ENCODE measurements at places on chromosomes 4 and X.

GRCh38 chr4:39446842-39447573, 11.7 kb downstream of the RPL9 start:
- peak; percentile 22 for DNase-seq

- no peak for DNase-seq
Measured at GRCh38 chrX:45540181-45540580, 339.5 kb upstream of the DIPK2B start.

GRCh38 chrX:15056044-15056443, 182.8 kb downstream of the MOSPD2 start:
- DNase-seq = no peak

GRCh38 chr4:94454405-94454804, 2.7 kb downstream of the PDLIM5 start:
- DNase-seq = no peak

- DNase-seq = no peak
Measured at GRCh38 chr4:134702374-134702773, 500.8 kb upstream of the PABPC4L start.

- no peak for DNase-seq
Measured at GRCh38 chrX:6226596-6227452, 1.8 kb downstream of the NLGN4X start.

- no peak for DNase-seq
Measured at GRCh38 chr4:73892966-73893365, 23.8 kb downstream of the CXCL1 start.

DNA sequence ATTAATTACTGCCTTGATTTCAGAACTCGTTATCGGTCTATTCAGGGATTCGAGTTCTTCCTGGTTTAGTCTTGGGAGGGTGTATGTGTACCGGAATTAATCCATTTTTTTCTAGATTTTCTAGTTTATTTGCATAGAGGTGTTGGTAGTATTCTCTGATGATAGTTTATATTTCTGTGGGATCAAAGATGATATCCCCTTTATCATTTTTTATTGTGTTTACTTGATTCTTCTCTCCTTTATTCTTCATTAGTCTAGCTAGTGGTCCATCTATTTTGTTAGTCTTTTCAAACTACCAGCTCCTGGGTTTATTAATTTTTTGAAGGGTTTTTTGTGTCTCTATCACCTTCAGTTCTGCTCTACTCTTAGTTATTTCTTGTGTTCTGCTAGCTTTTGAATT, 32.1 kb downstream of the CDX4 start:
- peak; percentile 0 for DNase-seq

DNA sequence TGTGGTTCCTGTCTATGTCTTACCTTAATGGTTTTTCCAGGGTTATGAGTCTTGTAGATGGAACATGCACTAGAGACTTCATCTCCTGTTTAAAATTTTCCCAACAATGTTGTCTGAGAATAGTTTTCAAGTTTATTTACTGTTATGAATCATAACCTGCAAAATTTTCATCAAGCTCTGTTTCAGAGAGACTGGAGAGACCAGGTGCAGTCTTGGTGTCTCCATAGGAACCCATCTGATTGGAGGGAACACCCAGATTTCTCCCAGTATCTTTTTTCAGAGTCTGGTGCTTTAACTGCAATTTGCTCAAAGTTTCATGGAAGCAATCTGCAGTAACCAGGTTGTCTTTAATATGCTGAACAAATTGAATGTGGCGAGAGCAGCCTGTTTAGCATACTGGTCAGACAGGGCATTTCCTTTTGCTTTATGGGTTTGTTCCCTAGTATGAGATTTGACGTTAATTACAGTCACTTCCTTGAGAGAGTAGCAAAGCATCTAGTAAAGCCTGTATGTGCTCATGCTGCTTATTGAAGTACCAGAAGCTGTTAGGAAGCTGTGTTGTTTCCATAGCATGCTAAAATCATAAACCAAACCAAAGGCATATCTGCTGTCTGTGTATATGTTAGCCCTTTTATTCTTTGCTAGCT, 18.8 kb upstream of the VSIG1 start:
- DNase-seq = no peak

- DNase-seq = peak; percentile 15
Measured at GRCh38 chrX:10254739-10255138, 98.0 kb downstream of the CLCN4 start.

- peak; percentile 34 for DNase-seq
Measured at GRCh38 chr4:26076000-26076587, 162.1 kb downstream of the SMIM20 start.

DNA sequence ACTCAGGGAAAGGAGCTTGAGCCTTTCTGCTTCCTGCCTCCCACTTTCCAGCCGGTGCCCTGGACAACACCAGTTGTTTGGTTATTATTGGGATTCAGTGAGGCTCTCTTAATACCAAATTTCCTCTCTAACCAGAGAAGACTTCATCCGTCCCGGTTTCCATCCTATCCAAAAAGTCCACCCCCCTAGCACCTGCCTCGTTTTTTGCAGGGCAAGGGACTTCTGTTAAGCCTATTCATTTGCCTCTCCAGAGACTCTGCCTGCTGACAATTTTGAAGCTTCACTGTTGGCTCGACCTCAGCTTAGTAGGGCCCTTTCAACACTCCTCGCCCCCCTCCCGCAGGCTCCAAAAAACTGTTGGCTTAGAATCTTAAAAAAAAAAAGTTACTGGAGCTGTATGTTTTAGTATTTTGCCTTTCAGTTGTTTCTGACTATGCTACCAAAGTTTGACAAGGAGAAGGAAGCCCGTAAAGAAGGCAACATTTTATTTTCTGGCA, 779 bp upstream of the PRSS12 start:
- no peak for DNase-seq

- DNase-seq = no peak
Measured at GRCh38 chr4:113478032-113478431, 283.5 kb downstream of the CAMK2D start.

DNA sequence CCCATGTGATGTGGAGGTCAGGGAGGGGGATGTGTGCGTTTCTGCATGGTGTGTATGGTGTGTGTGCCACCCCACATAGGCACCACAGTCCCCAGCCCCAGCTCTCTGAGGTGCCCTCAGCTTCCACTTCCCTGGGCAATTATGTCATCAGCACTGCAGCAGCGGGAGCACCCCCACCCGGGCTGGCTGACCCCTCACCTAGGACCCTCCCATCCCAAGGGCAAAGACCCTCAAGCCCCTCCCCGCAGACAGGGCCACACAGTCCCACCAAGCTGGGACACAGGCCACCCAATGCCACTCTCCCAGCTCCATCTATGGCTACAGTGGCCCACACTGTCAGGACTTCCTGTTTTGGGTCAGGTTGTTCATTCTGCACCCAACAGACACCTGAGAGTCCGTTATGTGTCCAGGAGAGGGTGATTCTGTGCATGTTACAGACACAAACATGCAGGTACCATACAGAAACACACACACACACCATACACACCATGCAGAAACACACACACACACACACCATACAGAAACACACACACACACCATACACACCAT, 75.2 kb downstream of the JAKMIP1 start:
- no peak for DNase-seq

GRCh38 chrX:5402461-5402860, 826.2 kb downstream of the NLGN4X start:
- no peak for DNase-seq

DNA sequence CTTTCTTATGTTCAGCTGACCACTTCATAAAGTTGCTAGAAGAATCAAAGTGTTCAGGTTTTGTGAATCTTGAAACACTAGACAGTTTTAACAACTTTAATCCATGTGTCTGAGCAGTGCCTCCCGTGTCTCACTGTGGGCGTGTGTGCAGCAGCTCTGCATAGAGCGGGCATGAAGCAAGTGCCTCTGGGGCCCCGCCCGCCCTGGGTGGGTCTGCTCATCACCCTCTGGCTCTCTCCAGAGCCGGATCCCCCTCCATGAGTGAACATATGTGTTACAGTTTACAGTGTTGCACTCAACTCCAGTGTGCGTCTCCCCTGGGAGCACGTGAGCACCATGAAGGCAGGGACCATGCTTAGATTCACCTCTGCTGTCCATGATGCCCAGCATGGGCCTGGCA, 37.6 kb upstream of the CRMP1 start:
- DNase-seq = no peak

DNA sequence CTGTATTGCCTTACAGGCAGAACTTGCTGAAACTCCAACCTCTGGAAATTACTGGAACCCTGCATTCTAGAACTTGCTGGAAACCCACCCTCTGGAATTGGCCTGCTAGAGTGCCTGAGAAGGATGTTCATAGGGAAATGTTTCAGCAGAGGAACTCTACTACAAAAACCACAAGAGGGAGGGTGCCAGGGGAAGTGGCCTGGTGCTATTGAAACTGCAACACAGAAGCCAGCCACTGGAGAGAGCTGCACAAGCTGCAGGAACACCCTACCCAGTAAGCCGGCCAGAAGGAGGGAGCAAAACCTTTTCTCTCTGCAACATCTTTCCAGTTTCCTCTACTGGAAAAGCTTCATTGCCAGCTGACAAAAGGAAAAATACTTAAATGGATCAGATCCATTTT, 2.5 kb upstream of the BRWD3 start:
- peak; percentile 48 for DNase-seq

DNA sequence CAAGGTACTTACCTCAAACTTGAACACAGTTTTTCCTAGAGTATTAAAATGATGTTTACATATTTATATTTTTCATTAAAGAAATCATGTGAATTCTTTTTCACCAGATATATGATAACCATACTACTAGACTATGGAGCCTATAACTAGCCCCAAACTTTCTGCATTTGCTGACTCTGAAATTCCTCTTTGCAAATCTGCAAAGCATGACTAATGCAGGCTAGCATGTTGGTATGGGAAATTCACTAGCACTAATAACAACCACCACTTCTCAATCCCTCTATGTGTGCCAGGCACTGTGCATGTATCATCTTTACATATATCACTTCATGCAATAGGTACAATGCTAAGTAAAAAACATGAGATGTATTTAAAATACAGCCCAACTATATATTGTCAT, 51.1 kb downstream of the SLC10A7 start:
- DNase-seq = peak; percentile 25

- DNase-seq = no peak
Measured at GRCh38 chrX:118221270-118221669, 104.7 kb upstream of the KLHL13 start.

DNA sequence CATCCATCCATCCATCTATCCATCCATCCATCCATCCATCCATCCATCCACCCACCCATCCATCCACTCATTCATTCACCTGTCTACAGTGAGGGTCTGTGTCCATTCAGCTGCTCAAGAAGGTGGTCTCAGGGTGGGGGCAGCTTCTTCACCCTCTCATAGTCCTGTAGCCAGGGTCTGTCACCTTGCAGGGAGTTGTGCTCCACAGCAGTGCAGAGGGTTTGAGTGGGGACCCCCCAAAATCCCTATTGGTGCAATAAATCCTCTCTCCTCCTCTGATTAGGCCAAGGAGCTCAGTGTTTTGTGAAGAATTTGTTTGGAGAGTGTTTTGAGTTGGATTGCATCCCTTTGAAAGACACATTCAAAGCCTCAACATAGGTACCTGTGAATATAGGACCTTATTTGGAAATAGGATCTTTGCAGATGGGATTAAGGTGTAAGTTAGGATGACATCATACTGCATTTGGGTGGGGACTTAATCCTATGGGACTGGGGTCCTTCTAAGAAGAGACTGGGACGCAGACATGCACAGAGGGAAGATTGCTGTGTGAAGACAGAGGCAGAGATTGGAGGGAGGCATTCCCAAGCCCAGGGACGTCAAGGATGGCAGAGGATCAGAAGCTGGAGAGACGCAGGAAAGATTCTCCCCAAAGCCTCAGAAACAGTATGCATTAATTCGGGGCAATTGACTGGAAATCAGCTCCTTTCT, 12.0 kb downstream of the P2RY8 start:
- DNase-seq = no peak

- DNase-seq = no peak
Measured at GRCh38 chr4:2721586-2721985, 34.5 kb downstream of the TNIP2 start.

GRCh38 chr4:3192827-3193226, 56.1 kb upstream of the MSANTD1 start:
- no peak for DNase-seq

- DNase-seq = peak; percentile 41
Measured at GRCh38 chrX:85922821-85923220, 124.5 kb downstream of the CHM start.

DNA sequence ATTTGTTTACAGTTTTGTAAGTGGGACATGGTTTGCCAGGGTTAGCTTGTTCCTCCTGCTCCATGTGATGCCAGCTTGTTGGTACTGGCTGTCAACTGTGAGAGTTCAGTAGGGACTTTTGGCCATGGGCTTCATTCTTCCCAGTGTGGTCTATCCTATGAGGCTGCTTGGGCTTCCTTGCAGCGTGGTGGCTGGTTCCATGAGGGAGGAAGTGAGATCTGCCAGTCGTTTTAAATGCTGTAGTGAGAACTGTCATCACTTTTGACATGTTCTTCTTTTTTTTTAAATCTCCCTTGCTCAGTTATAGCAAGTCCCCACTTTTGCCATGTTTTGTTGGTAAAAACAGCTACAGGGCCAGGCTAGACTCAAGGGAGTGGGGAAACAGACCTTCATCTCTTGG, 15.9 kb downstream of the NSD2 start:
- no peak for DNase-seq

DNA sequence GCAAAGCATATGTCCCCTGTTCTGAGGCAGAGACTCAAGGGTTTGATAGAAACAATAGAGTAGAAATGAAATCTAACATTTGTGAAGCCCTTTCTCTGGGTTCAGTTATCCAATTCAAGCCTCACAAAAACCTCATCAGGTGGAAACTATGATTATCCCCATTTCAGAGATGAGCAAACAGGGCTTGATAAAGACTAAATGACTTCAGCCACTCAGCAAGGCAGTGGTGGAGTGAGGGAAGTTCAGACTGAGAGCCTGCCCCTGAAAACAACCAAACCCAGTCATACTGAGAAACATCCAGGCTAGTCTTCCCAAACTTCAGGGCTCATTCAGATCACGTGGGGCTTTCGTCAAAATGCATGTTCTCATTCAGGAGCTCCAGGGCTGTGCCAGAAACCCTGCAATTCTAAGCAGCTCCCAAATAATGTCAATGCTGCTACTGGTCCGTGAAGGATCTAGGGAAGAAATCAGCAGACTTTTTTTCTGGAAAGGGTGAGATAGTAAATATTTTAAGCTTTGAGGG, 109.6 kb upstream of the KIT start:
- DNase-seq = peak; percentile 29

- DNase-seq = no peak
Measured at GRCh38 chrX:36443007-36443406, 523.5 kb downstream of the CFAP47 start.
